Naive thymus-derived CD4-positive, alpha-beta T cell (primary cell): ENCODE measurements at places on chromosomes 2 and 18. TPM values are rescaled to one million over a fixed set of nuclear protein-coding genes. Genes with fewer than 3 reads are reported as not detected.

Gene FSHR
- not detected for total RNA-seq

Gene CLEC4F
- total RNA-seq = 1.6 TPM

Gene GKN1
- not detected for total RNA-seq

Gene DCC
- total RNA-seq = not detected in 2 replicates

Gene MEMO1
- 49.2 TPM for total RNA-seq
